ENCODE measurements at places on chromosomes 2 and 18. TPM values are rescaled to one million over a fixed set of nuclear protein-coding genes. Genes with fewer than 3 reads are reported as not detected.

The FHOD3 gene
- 16.0 TPM for total RNA-seq

The PPIL3 gene
- total RNA-seq: 35.1 TPM

The HRH4 gene
- not detected for total RNA-seq

DNA sequence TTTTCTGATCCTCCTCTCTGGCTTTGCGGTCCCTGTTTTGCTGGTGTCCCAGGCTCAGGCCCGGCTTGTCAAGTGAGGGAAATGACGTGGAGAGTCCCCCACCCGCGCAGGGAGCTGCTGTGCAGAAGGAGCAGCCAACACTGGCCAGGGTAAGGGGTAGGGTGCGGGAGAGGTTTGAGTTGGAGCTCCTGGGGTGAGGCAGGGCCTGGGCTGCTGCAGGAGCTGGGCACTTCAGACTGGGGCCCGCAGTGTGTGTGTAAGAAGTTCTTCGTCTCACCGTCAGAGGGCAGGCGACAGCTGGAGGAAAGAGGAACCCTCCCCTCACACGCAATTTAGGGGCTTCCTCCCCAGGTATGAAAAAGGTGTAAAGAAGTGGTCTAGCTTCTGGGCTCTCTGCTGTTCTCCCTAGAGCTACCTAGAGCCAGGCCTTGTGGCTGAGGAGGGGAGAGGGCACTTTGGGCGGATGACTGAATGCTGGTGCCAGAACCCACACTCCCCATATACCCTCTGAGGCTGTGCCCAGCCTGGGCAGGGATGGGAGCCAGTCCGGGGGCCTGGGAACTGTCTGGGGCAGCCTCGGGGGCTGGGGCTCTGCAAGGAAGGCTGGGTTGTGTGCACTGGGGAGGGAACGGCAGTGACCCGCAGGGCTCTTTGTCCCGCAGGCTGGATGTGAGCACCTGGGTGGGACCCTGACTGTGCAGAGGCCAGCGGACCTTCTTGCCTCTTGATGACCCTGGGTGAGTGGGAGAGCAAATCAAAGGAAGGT lies 11.8 kb downstream of the CELF4 start:
- no peak for DNase-seq

DNA sequence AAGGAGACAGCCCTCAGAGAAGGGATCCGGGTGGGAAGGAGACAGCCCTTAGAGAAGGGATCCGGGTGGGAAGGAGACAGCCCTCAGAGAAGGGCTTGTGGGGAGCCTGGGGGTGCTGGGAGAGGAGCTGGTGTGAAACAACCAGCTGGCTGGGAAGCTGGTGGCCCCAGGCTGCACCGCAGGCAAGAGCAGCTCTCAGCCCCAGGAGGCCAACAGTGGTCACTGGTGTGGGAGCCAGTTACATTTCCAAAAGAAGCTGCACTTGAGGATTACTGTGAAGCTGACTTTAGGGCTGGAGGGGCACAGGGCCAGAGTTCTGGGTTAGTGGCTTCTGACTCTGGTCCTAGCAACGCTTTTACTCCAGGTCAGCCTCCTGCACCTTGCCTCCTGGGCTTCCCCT lies 3.3 kb downstream of the HES6 start:
- no peak for DNase-seq

DNA sequence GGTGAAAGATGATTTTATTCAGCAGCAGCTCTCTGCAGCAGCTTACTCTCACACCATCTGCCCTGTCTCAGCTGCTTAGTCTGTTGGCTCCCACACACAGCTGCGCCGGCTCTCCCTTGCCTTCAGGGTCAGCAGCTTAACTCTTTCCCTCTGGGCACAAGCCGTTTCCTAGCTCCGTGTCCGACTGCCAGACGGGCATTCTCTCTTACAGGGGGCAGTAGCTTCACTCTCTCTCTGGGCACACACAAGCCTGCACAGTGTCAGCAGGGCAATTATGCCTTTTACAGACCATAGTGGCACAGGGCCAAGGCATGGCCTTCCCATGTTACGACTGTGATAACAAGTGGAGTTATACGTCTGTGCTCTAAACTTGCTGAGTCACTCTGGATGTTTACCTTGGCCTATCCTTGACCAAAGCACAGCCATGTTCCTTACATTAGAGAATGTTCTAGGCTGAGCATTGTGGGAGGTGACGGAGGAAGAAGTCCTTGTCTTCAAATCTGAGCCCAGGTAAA lies 31.7 kb downstream of the PCARE start:
- peak; percentile 70 for DNase-seq

DNA sequence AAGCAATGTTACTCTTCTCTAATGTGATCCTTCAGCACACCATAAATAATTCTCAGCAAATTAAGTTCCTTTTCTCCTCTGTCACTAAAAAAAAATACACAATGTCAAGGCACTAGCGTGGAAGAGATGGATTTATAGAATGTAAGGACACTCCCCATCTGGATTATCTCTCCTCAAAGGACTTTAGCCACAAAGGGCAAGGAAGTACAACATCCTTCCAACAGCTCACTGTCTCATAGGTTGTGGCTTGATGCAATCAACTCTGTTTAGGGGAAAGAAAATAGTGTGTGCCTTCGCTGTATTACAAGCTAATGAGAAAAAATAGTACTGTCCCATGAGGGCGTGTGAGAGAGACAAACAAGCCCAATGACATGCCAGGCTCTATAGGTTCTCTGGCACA lies 129.1 kb upstream of the DNMT3A start:
- peak; percentile 26 for DNase-seq

- DNase-seq: no peak
These were observed 144.8 kb downstream of the LDLRAD4 start for GRCh38 chr18:13363359-13363758.

DNA sequence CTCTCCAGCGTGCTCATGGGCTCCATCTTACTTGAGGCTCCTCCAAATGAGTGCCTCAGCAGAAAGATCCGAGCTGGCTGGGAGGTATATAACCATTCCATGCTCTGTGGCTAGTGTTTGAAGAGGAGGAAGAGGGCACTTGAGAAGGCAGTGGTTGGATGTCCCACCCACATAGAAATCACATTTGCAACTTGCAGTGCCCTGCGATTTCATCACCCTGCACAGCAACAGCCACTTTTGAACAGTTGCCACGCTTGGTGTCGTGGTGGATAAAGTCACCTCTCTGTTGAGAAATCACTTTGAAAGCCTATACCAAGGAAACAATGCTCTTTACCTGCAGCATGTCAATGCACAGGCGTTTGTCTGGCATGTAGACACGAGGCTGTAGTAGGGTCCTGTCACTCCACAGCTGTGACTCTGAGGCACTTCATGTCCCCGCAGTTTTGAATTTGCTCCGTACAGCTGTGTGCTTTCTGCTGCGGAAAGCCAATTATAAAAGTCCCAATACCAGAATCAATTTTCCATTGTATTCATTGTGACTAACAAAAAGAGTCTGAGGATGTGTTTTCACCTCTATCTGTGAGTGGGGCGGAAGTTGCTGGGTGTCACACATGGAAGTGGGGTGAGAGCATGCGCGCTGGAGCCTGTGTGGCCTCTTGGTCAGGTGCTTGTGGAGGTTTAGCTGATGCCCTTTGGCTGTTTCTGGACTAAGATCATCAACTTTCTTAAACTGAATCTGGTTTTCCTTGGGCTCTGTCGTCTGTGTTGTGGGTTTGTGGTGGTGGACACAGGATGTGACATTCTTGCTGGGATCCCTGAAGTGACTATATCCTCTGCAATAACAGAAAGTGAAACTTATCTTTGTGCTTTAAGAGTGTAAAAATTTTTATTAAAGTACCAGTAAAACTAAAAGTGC lies 2.8 kb downstream of the CNDP2 start:
- DNase-seq: no peak

Measured in IMR-90 (cell line).